ENCODE measurements at places on chromosomes 4 and X. TPM values are rescaled to one million over a fixed set of nuclear protein-coding genes. Genes with fewer than 3 reads are reported as not detected.

DNA sequence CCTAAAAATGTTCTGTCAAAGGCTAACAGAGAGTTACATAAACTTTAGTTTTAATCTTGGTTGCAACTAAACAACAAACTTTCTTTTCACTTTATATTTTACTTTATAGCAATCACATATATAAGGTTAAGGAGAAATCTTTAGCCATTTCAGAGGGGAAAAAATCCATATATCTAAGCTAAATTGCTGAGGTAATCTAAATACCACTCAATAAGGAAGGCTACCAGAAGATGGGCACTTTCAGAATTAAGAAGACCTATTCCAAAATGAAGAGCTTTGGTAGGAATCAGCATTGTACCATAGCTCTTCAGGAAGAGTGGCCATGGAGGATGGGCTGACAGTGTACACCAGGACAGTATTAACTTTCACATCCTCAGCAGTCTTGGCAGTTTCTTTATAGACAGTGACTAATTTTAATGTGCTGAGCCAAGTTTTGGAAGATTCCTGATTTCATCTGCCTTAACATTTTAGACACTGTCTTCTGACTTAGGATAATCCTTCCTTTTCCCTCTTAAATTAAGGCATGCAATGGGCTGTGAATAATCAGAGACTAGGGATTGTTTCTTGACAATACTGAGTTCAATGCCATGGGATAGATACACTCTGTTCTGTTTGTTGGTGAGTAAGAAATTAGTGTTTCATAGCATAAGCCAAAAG lies 7.1 kb downstream of the FAT4 start:
- DNase-seq: peak; percentile 67

- no peak for DNase-seq
These were observed 22.7 kb upstream of the DRD5 start for GRCh38 chr4:9758641-9759317.

Gene CYTL1
- not detected for total RNA-seq

Gene IGSF1
- not detected for total RNA-seq

DNA sequence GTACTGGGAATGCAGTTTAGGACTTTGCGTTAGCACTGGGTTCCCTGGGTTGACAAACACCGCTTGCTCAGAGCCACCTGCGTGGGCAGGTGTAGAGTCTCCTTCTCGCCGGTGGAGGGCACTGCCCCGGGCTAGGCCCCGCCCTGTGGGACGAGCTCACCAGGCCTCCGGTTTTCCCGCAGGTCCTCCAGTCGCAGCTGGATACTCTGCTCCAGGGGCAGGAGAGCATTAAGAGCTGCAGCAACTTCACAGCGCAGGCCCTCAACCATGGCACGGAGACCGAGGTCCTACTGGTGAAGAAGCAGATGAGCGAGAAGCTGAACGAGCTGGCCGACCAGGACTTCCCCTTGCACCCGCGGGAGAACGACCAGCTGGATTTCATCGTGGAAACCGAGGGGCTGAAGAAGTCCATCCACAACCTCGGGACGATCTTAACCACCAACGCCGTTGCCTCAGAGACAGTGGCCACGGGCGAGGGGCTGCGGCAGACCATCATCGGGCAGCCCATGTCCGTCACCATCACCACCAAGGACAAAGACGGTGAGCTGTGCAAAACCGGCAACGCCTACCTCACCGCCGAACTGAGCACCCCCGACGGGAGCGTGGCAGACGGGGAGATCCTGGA lies 49.2 kb upstream of the MND1 start:
- DNase-seq: no peak

DNA sequence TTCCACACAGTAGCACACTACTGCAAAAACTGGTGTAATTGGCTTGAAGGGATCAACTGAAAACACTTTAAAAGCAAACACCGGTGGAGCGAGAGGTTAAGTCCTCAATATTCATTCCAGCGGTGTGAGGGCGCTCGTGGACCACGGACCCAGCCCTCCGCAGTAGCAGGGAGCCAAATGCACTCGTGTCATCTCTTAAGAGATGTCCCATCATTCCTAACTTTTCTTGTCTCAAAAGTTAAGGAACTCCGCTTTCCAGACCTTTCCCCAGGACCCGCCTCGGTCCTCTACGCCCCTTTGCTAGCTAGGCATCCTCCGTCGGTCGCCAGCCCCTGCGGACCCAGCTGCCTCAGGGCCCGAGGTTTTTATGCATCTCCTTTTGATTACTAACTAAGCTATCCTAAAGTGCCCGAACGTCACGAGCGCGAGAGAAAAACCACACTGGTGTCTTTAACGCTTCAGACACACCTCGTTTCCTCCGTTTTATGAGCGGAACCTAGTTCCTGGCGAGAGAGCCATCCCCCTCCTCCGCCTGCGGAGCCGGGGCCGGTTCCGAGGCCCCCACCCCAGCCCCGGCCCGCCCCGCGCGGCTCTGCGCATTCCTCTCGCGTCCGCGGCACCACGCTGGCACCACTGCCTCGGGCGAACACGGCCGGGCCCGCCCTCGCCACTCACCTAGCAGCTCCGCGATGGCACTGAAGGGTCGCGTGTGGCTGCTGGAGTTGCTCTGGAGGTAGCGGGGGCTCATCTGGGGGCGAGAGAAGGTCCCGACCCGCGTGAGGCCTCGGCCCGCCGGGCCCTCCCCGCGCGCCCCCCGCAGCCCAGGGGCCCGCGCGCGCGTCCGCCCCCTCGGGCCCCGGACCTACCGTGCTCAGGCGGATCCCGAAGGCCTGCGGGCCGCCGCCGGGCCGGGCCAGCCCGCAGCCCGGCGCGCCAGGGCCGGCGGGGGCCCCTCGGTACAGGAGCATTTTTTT lies 723 bp downstream of the MORC4 start:
- DNase-seq: peak; percentile 62

GRCh38 chr4:137909529-137910309 lies 332.4 kb downstream of the SLC7A11 start:
- DNase-seq: peak; percentile 53

Gene SYTL4
- total RNA-seq: 1.9 TPM

All from MCF 10A (cell line).